Left lung (tissue), 14 donors: ENCODE measurements at places on chromosomes 11 and 22. TPM values are rescaled to one million over a fixed set of nuclear protein-coding genes. Genes with fewer than 3 reads are reported as not detected.

The BRD1 gene
- total RNA-seq, result 32.4 TPM

The DEFB131B gene
- not detected for total RNA-seq

The MOGAT2 gene
- total RNA-seq, result not detected

The IL10RA gene
- total RNA-seq, result 21.2 TPM

The CEND1 gene
- not detected for total RNA-seq

The CRYBB2 gene
- not detected for total RNA-seq

The PATE2 gene
- total RNA-seq, result not detected

The RFPL3 gene
- total RNA-seq, result not detected

The MYEOV gene
- 0.47 TPM for total RNA-seq

The C11orf97 gene
- not detected for total RNA-seq
